ENCODE measurements at places on chromosomes 2 and 18.

DNA sequence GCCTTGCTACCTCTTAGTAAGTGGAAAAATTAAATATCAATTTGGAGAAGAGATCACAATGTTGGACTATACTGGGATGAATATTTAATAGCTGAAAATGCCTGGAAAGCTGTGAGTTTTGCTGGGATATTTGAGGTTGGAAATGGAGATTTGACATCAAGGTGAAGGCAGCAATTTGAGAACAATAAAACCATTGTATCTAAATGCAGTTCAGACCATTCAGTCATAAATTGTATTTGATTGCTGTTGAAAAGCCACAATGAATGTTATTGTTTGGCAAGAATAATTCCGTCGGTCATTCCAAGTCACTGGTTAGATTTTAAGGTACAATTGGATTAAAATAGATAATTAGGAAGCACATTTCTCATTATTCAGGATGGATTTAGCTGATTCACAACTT lies 325.6 kb downstream of the HRH4 start:
- DNase-seq: no peak

GRCh38 chr18:45243340-45244110 lies 371.8 kb upstream of the SLC14A2 start:
- no peak for DNase-seq

- no peak for DNase-seq
These were observed 81.9 kb upstream of the CHRNA1 start for GRCh38 chr2:174846218-174846617.

DNA sequence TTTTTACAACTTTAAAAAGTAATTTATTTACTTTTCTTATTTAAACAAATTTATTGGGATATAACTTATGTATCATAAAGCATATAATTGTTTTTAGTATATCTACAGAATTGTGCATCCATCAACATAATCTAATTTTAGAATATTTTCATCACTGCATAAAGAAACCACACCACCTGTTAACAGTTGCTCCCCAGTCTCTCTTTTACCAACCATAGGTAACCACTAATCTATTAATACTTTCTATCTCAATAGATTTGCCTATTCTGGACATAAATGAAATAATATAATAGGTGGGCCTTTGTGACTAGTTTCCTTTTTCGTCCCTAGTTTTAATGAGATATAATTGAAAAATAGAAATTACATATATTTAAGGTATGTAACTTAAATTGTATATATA lies 90.6 kb downstream of the ADAM23 start:
- DNase-seq: no peak

DNA sequence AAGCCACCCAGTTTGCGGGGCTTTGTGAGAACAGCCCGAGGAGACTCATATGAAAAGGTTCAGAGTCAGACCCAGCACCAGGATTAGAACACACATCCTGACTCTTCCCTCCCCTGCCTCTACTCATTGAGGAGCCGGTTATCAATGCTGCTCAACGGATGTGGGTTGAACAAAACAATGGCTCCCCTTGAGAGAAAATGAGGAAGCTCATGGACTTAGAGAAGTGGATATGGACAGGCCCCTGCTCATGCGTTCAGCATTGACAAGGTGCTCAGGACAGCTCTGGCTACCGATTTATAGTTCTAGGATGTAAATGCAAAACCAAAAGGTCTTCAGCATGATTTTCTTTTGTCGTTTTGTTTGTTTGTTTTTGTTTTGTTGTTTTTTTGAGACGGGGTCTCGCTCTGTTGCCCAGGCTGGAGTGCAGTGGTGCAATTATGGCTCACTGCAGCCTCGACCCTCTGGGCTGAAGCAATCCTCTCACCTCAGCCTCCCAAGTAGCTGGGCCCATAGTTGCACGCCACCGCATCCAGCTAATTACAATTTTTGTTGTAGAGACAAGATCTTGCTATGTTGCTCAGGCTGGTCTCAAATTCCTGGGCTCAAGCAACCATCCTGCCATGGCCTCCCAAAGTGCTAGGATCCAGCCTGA lies 32.0 kb upstream of the AGAP1 start:
- no peak for DNase-seq

DNA sequence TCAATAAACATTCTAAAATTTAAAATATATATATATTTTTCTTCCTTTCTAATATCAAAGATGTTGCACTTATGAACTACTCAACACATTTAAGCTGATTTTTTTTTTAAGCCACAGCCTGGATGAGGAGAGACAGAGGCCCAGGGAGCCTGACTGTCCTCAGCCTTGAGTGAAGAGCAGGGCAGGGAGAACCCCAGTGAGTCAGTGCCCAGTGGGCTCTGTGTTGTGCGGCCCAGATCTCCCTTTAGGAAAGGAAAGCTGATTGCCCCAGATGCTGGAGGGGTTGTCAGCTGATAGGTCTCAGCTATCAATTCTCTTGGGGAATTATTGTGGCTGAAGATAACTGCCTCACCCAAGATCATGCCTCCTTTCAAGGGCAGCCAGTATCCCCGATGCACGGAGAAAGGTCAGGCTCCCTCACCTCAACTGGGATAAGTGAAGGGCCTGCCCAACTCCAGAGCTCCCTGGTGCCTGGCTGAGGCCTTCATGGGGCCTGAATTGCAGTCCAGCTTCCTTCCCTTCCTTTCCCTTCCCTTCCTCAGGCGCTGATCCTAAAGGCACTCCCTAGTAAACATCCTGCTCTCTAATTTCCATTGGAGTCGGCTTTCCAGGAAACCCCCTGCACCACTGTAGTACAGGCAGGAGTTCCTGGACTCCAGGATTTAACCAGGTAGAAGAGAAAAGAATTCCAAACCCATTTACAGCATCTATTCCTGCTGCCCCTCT lies 106.9 kb upstream of the ATL2 start:
- no peak for DNase-seq

- DNase-seq: peak; percentile 9
These were observed 190.4 kb downstream of the SPP2 start for GRCh38 chr2:234240917-234241316.

DNA sequence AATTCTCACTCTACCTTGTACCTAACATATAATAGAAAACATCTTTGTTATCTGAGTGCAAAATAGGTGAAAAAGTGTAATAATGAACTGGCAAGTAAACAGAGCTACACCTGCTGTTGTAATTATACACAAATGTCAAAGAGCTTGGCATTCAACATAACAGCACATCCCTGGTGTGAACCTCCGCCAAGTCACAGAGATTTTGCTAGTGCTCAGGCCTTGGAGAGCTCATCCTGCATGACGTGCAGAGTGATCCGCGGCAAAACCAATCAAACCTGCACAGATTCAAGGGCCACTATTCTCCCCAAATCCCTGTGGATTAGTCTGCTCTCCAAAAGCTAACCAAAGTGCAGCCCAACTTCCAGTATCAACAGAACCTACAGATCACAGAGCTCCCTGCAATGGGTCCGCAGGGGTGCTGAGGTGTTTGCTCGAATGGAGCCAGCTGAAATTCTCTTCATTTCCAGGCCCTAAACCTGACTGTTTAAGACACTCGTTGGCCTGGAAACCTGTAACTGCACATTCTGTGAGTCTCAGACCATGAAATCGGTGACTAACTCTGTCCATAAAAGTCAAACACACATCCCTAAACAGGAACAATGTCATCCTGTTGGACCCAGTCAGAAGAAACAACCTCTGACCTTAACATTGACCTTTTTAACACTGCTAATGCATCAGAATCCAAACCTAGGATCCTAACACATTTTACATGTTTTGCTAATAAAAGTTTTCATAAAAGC lies 111.8 kb downstream of the EPB41L3 start:
- DNase-seq: no peak

GRCh38 chr2:101806123-101806522 lies 108.6 kb downstream of the MAP4K4 start:
- no peak for DNase-seq

DNA sequence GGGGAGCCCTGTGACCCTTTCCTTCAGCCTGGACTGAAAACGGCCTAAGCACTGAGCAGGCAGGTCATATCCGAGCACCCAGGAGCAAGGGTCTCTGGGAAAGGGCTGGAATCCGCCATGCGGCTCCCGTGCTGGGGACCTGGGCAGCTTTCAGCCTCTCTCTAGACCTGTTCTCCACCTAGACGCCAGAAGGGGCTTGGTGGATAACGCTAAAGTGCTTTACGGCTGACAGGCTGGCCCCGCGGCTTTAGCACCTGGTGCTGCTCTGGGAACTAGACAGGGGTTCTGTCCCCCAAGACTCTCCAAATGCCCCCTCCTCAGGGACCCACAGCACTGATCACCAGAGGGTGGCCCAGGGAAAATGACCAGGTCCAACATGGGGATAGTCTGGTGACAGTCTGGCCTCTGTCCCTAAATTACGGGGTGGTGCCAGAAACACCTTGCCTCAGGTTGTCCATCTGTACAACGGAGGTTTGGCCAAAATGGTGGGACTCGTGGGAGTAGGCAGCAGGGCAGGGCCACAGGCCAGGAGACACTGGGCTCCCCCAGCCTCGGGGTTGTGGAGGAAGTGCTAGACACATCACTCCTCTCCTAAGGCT lies 13.0 kb downstream of the SDC1 start:
- DNase-seq: no peak

DNA sequence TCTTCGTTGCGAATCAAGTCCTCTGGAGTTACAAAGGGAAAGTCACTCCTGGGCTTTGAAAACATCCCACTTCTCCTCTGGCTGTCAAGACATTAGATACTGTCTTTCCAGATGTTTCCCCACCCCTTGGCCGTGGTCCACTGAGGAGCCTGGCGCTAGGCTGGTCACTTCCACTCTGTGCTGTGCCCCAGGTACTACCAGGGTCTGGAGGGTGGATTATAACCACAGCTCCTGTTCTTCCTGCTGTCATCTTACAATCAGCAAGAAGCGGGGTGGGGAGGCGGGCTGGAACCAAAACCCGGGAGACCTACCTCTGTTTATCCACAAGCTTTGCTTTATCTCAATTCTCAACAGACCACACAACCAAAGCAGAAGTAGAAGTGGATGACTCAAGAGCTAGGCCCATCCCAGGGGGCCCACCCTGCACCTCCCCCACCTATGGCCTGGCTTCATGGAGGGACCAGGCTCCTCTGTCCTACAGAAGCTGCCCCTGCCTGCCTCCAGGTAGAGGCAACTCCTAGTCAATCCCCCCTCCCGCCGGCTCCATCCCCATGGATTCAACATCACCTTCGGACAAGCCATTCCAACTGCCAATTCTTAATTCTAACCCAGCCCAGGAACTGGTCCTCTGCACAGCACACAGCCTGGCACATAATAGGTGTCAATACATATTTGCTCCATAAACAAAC lies 17.8 kb downstream of the SMAD7 start:
- no peak for DNase-seq

DNA sequence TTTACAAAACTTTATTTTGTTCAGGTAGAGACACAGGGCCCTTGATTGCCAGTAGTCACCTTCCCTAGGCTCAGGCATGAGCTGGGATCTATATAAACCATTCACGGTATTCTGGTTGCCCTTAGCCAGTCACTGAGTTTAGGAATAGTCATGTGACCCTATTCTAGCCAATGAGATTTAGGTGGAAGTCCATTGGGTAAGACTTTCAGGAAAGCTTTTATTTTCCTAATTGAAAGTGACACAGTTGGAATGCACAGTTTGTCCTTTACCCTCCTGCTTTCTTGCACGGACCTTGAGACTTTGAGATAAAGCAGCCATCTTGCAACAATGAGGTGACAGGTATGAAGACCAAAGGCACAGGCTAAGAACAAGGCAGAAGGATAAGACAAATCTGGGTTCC lies 21.5 kb downstream of the SLC4A5 start:
- no peak for DNase-seq

DNA sequence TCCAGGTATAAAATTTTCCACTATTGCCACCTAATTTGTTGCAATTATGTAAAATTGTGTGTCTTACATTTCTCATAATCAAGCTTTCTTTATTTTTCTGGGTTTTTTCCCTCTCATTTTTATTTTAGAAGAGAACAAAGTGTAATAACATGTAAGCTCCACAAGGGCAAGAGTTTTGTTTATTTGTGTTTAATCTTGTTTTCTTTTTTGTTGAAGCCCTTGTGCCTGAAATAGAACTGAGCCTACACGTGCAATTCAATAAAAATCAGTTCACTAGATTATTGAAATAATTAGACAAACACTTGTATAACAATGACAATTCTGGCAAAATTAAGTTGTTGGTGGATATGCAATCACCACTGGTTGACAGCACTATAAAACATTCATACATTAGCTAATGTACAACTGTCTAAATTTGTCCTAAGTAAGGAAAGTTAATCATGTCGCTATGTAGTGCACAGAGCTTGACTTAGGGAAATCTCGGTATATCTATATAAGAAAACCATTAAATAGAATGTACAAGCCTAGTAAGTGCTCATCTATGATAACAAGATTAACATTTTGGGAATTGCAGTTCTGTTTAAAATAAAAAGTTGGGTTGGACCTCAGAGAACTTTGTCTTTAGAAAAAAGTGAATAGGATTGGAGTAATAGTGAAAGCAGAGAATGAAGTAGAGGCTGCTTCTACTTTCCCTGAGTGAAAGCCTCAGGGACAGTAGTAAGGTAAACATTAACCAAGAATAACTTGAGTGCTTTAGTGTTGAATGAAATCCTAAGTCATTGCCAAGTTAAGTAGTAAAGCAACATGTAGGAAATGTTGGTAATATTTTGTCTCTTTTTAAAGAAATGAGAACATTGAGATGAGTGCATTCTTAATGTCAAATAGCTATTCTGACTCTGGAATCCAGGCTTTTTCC lies 37.4 kb upstream of the NOL4 start:
- DNase-seq: no peak

DNA sequence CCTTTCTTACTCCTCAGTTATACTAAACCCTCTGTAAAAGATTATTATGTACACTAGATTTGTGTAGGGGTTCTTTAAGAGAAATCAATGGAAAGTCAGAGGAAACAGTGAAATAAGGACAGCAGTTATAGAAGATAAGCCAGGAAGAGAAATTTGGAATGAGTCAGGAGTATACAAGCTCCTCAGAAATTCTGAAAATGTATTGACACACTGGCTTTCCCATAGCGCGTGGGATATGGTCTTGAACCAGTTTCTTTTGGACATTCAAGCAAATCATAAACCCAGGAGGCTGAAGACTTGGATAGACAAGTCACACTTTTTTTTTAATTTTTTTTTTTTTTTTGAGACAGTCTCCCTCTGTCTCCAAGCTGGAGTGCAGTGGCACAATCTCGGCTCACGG lies 316.1 kb upstream of the MMADHC start:
- no peak for DNase-seq

DNA sequence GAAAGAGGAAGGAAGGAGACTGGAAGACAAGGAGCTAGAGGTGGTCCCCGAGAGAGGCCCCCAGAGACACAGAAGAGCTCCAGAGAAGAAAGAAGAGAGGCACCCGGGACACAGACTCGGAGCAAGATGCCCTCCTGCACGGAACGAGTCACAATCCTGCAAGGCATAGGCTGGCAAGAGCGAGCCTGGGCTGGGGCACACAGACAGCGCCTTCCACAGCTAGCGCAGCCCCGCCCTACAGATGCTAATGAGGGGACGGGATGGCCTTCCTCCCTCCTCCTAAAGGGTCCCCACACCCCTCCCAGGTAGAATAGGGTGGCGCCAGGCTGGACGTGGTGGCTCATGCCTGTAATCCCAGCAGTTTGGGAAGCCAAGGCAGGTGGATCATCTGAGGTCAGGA lies 19.8 kb upstream of the GPR17 start:
- DNase-seq: no peak
